Pancreas (tissue), 10 donors: ENCODE measurements at places on chromosomes 7 and 10. TPM values are rescaled to one million over a fixed set of nuclear protein-coding genes. Genes with fewer than 3 reads are reported as not detected.

Gene SHOC2
- 8.4 TPM for polyA plus RNA-seq

- no peak for DNase-seq
Observed at GRCh38 chr7:148701414-148701813, 2.7 kb downstream of the CUL1 start.

DNA sequence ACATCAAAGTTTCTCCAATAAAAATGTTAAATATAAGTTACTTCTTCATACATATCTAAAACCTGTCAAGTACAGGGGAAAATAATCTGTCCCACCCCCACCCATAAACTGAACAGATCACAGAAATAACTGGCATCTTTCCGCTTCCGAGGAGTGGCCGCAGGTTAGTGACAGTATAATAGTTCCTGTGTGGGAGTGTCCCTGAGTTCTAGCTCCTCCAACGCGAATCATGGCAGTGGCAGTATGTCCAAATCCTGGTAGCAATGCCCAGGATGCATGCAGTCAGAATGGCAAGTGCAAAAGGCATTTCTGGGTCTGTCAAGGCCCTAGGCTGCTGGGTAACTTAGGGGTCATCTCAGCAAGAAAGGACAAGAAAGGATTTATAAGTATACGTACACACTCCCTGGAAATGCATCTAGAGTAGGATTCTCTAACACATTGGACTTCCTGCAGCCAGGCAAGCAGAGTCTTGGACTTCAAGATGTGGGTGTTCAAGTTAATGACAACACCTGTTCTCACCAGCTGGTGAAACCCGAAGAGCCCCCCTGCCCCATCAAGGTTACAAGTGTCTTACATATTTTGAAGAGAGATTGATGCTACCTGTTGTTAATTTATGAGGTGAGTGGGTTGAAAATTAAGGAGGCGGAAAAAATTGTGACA, 94.4 kb upstream of the COL1A2 start:
- DNase-seq, result no peak

GRCh38 chr10:51783941-51784340, 84.5 kb upstream of the CSTF2T start:
- no peak for DNase-seq
